SK-N-SH (cell line): ENCODE measurements at places on chromosomes 3 and 15. TPM values are rescaled to one million over a fixed set of nuclear protein-coding genes. Genes with fewer than 3 reads are reported as not detected.

RARRES1 gene
- polyA plus RNA-seq = 0.11 and 0.15 TPM in 2 replicates

DNA sequence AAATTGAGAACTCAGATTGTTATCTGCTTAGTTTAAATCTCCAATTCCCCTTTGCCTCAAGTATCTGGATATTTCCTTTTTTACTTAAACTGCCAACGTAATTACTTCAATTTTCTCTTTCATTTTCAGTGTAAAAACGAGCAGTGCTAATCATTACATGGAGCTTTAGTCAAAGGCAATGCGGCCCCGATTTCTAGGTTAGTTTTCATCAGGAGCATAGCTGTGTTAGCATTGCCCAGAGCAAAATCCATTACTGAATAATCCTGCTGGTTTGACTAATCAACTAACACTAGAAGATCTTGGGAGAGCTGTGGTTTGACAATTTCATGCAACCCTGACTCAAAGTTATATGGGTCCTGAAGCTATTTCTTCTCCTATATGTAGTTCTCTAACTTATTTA is 46.2 kb downstream of the ZPLD1 start:
- no peak for DNase-seq

GRCh38 chr3:62003835-62004234 is 369.5 kb downstream of the FEZF2 start:
- no peak for DNase-seq

DNA sequence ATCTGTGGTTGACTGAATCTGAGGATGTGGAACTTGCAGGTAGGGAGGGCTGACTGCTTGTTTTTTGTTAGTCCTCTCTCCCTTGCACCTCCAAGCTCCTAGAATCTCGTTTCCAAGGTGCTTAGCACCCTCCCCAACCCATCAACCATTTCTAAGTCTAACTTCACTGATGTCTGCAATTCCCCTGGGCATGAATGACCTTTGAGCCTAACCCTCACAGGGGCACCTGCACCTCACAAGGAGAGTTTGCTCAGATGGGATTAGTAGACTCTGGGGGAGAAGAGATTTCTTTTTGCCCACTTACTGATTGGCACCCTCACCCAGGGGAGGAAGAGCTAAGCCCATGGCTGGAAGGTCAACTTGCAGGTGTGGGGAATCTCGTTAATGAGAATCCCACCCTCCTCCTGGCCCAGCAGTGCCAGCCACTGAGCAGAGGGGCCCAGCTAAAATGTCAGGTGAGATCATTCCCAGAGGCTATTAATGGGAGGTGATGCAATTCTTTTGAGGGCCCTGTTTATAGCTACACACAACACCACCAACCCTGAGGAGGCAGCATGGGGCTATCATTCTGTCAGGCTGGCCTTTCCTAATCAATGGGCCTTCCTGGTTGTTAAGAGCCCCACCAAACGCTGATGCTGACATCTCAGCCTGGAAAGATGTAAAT is 81.6 kb upstream of the HERC1 start:
- DNase-seq = no peak

- DNase-seq = no peak
Observed at GRCh38 chr3:27633224-27633545, 88.9 kb downstream of the EOMES start.

DNA sequence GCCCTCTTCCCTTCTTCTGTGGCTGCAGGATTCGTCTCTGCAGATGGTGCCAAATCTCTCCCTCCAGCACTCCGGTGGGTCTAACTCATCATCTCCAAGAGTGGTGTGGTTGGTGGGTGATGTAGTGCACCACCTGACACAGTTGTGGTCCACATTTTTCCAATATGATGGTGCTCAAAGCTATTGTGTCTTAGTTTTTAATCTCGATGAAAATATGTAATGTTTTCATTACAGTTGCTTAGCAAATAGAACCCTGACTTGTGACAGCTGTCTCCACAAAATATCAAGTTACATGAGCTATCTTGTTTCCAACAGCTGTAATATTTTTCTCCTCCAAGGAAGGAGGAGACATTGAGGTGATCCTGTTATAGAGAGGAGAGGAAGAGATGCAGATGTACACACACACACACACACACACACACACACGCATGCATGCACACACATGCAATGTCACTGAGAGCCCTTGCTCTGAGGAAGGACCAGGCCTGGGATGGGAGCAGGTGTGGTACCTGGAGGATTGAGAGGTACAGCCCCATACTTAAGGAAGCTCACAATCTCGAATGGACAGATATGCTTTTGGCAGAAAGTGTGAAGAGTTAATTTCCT is 15.7 kb upstream of the ESYT3 start:
- DNase-seq = no peak

DNA sequence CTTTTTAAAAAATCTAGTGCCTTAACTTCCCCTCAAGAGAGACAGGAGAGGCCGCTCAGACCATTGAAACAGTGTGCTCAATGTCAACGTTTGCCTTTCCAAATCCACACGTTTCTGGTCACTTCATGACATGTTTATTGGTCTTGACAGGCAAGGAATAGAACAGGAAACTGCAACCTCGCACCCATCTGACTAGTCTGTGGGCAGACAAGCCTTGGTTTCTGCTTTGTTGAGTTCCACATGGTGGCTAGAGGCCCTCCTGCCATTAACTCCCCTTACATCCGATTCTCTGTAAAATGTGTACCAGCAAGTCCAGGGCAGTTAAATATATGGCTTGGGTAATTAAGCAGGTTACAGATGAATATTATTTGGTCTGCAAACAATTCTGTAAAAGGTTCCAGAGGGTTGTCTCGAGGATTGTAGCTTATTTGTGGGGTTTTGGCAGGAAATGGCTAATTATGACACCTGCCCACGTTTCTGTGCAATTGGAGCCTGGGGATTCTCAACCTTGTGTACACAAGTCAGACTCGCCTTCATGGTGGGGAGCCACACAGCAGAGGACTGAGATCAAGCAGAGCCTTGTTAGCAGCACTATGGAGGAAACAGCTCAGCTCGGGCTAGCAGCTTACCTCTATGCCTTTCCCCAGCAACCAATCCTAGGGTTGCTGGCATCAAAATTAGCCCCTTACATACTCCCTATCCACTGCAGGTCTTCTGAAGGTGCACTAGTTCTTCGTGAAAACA is 317.5 kb upstream of the IGF1R start:
- DNase-seq = no peak

DNA sequence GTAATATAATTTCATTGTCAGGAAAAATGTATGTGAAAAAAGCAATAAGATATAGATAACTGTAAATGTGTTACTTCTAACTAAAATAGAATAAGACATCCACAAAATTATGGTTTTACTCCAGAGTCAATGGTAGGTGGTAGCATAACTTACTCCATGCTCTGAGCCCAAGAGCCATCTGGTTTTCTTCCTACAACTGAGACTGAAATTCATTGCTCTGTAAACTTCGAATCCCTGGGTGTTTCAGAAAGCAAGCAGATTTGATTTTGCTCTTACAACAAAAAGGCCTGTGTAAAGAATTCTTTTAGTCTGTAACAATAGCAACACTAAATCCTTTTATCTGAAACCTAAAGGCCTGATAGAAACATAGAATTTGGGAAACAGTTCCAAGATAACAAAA is 805.9 kb downstream of the AGBL1 start:
- DNase-seq = no peak

DNA sequence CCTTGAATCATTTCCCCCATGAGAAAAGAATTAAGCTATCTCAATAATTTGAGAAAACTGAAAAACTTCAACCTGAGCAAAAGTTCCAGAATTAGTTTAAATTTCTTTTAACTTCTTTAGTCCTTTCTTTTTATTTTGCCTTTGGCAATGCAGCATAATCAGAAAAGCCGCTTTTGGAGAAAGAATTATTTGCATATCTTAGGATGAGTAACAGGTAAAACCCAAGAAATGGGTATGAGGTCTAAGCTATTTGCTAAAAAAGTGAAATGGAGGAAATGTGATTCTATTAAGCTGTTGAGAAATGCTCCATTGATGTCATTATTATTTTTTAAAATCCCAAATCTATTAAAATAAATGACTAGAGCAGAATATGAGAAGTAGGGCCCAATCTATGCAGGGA is 1238.3 kb upstream of the GBE1 start:
- no peak for DNase-seq

DNA sequence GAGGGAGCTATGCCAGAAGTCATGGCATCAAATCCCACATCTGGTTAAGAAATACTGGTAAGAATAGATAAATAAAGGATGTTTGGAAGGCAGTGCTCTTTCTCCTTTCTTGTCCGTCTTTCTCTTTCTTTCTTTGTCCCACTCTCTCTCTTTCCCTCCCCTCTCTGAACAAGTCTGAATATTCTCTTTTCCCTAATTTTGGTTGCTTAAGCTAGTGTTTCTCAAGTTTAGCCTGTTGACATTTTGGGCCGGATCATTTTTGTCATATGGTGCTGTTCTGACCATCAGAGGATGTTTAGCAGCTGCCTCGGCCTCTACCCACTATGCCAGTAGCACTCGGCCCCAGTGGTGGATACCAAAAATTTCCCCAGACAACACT is 405.3 kb upstream of the C2CD4B start:
- DNase-seq = no peak

GRCh38 chr3:105527535-105527934 is 160.8 kb downstream of the ALCAM start:
- DNase-seq = no peak

- no peak for DNase-seq
Observed at GRCh38 chr15:63176302-63176701, 13.1 kb upstream of the RAB8B start.

A4GNT gene
- polyA plus RNA-seq = not detected in 2 replicates

GRCh38 chr3:131388490-131388799 is 6.9 kb downstream of the NUDT16 start:
- DNase-seq = no peak

DNA sequence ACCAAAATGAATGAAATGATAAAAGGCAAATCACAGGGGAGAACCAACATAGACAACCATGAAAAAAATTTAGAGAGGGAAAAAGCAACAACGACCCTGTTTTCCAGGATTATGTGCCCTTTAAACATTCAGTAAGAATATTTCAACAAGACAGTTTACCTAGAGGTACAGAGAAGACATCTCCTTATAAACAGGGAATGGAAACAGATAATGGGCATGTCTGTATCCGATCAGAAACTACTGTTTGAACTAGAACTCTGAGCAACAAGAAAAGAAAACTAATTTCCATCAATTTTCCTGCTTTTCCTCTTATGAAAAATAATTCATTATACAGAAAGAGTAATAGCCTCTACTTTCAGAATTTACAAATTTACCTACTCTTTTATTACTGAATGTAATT is 39.3 kb downstream of the DLG1 start:
- no peak for DNase-seq

SYNPR gene
- not detected in 2 replicates for polyA plus RNA-seq
